ENCODE measurements at places on chromosomes 2 and 18.

DNA sequence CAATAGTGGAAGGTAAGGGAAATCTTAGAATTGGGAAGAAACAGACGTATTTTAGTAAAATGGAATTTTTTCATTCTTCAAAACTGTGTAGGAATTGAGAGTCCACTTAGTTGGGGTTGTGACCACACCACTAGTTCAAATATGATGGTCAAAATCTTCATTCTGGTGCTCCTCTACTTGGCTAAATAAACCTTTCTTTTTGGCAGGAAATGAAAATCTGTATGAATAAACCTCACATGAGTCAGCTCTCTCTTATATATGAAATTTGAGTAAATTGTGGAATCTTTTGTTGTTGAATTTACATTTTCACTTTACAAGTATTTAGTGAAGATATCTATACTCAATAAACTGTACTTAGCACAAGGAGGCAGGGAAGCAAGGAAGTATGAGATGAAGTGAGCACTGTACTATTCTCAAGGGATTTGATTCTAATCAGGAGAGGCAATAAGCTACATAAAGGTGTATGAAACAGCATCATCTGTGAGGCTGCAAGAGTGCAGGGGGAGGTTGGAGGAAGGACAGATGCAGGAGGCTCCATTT, 20.5 kb downstream of the IL18R1 start:
- DNase-seq = no peak

- DNase-seq = peak; percentile 55
Measured at GRCh38 chr18:2994603-2995432, 18.1 kb downstream of the LPIN2 start.

DNA sequence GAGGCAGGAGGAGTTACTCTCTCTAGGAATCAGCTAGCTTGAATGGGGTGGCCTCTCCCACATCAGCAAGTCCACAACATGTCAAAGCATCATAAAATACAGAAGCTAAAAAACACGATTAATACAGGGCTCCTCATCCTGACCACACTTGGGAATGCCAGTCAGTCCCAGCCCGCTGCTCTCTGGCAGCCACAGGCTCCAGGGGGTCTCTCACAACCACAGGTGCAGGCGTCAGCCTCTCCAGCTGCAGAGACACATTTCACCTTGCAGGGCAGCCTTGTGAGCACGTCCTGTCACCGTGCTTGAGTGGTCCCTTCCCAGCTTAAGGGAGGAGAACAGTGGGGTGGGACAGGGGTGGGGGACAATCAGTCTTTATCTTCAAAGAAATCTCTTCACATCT, 137.4 kb upstream of the SH3BP4 start:
- no peak for DNase-seq

GRCh38 chr18:44911773-44912172, 231.1 kb downstream of the SETBP1 start:
- DNase-seq = no peak

- no peak for DNase-seq
Measured at GRCh38 chr18:62438018-62438329, 84.9 kb upstream of the ZCCHC2 start.

- DNase-seq = no peak
Measured at GRCh38 chr18:49582579-49582978, 20.7 kb downstream of the LIPG start.

GRCh38 chr2:14902953-14903352, 270.4 kb downstream of the LRATD1 start:
- no peak for DNase-seq

DNA sequence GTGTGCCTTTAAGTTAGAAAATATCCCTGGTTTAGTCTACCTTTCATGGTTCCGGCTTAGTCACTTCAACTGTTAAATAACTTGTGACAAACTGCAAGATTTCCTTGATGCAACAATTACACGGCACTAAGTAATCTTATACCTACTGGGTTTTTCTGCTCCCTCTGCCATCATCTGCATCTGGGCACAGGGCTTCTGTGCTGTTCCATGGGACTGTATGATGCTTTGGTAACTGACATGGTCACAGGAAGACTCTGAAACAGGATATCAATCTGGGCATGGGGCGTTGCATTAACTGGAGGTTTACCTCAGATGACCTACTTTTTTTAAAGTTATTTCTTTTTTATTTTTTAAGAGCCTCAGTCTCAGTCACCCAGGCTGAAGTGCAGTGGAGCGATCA, 365.4 kb downstream of the SS18 start:
- no peak for DNase-seq

GRCh38 chr2:9032536-9033255, 29.2 kb upstream of the MBOAT2 start:
- DNase-seq = no peak

- no peak for DNase-seq
Measured at GRCh38 chr18:513826-514530, 13.5 kb upstream of the COLEC12 start.

DNA sequence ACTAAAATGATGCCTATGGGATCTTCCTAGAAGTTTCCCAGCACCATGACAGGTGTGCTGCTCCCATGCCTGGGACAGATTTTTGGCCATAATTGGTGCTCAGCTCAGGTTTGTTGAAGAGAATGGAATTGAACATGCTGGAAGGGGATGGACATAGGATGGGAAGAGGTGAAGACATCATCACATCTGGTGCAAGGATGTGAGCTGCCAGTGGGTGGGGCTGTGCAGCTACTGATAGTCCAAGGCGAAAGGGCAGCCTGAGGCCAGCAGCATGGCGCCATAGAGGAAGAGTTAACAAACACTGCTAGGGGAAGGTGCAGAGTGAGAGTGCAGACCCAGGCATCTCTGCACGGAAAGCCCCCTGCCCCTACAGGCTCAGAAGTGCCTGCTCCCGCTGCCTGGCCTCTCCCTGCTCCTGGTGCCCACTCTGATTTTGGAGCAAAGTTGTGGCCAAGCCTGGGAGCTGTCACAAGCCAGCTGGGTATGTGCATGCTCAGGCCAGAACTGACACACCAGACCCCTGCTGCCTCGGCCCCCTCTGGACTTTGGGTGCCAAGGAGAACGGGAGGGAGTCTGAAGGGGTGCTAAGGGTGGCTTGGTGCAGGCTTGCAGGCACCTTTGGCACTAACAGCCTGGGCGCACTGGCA, 178.6 kb downstream of the ZBTB7C start:
- DNase-seq = no peak

GRCh38 chr2:220775856-220776488, 796.1 kb downstream of the EPHA4 start:
- DNase-seq = no peak

- no peak for DNase-seq
Measured at GRCh38 chr18:55912071-55912470, 324.1 kb upstream of the TCF4 start.

GRCh38 chr2:134836986-134837385, 1.4 kb upstream of the ACMSD start:
- no peak for DNase-seq

- no peak for DNase-seq
Measured at GRCh38 chr18:79770826-79771225, 26.9 kb upstream of the KCNG2 start.

- DNase-seq = no peak
Measured at GRCh38 chr2:241890524-241891235, 21.2 kb downstream of the RTP5 start.
